ENCODE measurements at places on chromosomes 3 and 15.

DNA sequence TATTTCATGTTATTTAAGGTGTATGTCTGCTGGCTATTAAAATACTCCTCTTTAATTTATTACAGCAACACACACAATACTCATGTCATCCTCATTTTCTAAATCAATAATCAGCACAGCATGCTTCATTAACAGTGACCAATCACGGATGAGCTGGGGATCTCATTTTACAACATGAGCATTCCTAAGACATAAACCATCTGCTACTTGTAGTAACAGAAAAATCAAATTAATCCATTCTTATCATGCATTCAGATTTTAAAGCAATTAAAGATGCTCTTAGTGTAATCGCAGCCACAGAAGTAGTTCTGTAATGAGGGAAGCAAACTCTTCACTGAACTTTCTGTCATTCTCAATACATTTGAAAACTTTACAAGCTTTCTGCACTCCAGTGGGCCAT lies 191.1 kb downstream of the TBC1D5 start:
- DNase-seq, result no peak

GRCh38 chr3:159947220-159947619 lies 41.4 kb upstream of the IL12A start:
- DNase-seq, result no peak

- DNase-seq, result no peak
Measured at GRCh38 chr3:76631251-76631650, 408.6 kb upstream of the ROBO2 start.

- DNase-seq, result no peak
Measured at GRCh38 chr15:62057341-62057980, 2.8 kb downstream of the VPS13C start.

DNA sequence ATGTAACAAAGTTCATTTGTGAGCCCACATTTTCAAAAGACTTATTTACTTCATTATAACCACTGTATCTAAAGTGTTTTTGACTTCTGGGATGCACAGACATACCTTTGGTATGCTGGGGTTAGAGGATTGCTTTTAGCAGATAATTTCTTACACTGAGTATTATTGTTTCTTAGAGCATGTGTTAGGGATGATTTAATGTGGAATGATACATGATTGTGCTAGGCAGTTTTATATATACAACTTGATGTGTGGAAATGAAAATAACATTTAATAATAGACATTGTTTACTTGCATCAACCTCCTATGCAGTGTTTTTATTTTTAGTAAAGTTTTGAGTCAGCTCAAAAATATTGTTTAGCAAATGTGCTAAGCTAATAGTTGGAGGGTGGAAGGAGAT lies 3.4 kb downstream of the KIF23 start:
- DNase-seq, result no peak

- DNase-seq, result no peak
Measured at GRCh38 chr3:39295184-39295775, 15.4 kb upstream of the CX3CR1 start.

- DNase-seq, result no peak
Measured at GRCh38 chr3:37093481-37093880, 80.9 kb downstream of the LRRFIP2 start.

DNA sequence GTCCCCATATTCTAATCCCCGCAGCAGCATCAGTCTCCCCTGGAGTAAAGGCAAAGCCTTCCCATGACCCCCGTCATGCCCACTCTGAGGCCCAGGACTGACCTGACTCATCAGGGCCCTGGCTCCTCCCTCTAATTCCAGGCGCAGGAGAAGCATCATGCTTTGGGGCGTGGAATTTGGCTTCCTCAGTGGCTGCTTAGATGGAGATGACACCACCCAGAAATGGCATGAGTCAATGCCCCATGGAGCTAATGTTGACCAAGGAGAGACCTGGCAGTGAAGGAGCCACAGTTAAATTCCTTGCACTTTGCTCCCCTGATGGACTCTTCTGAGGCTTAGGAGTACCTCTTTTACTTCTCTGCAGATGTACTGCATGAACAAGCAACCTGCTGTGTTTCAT lies 204.2 kb upstream of the PROK2 start:
- DNase-seq, result no peak

DNA sequence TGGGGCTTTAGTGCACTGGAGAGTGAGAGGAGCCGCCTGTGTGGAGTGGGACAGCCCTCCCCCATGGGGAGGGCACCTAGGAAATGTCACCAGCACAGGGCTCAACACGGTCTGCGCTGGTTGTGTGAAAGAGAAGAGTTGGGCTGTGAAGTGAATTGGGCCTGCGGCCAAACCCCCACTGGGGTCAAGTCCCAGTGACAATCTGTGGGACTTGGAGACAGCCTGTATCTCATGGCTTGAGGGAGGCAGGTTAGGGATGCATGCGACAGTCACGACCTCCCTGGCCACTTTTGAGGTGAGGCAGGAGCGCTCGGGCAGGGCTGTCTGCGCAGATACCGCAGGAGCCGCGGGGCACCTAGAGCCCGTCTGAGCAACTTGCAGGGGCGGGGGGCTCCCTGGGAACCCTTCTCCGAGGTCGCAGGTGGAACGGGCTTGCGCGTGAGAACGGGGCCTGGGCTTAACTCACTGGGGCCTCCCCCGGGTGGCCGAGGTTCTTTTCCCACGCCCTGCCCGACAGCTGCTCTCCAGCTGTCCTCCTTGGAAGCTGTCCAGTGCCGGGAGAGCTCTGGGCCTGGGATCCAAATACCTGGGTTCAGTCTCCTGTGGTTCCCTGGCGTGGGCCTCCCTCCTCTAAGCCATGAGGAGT lies 77.4 kb downstream of the SNRK start:
- no peak for DNase-seq

GRCh38 chr3:87358066-87358465 lies 81.7 kb upstream of the POU1F1 start:
- no peak for DNase-seq

- peak; percentile 50 for DNase-seq
Measured at GRCh38 chr15:62066663-62067447, at the start of gene C2CD4A. TSS of gene C2CD4A (plus strand) at chr15:62066977. CDS start at chr15:62067614, 637 bp downstream.
